ENCODE measurements at places on chromosomes 11 and 22.

DNA sequence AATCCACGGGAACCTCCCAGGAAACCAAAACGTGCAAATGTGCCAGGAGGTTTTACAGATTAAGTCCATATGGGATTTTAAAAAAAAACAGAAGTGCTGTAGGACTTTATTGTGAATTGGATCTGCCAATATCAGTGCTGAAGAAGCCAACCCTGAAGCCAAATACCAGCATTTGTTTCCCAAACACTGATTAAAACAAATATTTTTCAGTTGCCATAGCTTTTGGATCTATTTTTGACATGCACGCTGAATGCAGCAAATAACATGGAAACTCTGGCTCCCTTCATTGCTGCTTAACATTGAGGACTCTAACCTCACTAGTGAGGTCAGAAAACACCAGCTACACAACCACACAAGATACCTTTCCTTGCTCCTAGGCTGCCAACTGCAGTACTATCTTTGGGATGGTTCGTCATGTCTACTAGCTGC lies 28.4 kb upstream of the SIK2 start:
- no peaks in the 10 kb centered on the region for H3K27me3 ChIP-seq
- no peaks in the 10 kb centered on the region for H3K36me3 ChIP-seq
- no peaks in the 10 kb centered on the region for H3K4me1 ChIP-seq
- no peak for DNase-seq

DNA sequence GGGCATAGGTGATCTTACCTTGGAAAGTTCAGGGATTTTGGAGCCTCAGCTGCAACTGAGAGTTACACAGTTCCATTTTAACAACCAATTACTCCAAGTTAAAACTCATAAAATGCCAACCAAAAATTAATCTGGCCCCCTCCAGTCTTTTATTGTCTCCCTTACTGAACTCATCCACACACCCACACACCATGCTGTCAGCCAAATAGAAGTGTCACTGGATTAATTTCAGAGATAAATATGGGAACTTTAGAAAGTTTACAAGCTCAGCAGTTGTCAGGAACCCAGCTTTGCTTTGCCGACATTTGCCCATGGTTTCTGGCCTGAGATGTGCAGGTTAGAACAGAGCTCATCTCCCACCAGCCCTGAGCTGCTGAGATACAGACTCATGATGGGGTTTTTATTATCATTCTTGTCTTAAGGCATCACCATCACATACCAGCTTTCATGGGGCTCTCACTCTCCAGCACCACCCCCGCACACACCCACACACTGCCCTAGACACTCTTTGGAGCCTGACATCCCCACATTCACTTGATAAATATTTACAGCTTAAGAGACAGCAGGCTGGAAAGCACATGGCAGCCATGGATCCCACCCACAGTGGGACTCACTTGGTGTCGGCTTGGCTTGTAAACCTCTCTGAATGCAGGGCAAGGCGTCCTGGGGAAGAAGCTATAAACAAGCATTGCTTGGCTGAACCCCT lies 23.7 kb upstream of the CTR9 start:
- H3K27me3 ChIP-seq: no peaks in the 10 kb centered on the region
- H3K27ac ChIP-seq: no peak overlapping the region
- DNase-seq: no peak
- peaks cover 4% of the 10 kb centered on the region for H3K4me1 ChIP-seq

GRCh38 chr11:1077033-1077416 lies 2.4 kb downstream of the MUC2 start:
- no peaks in the 10 kb centered on the region for H3K27me3 ChIP-seq
- peaks cover 16% of the 10 kb centered on the region for H3K4me1 ChIP-seq
- H3K4me3 ChIP-seq: no peak overlapping the region
- no peaks in the 10 kb centered on the region for H3K36me3 ChIP-seq
- no peak overlapping the region for H3K27ac ChIP-seq
- DNase-seq: no peak

DNA sequence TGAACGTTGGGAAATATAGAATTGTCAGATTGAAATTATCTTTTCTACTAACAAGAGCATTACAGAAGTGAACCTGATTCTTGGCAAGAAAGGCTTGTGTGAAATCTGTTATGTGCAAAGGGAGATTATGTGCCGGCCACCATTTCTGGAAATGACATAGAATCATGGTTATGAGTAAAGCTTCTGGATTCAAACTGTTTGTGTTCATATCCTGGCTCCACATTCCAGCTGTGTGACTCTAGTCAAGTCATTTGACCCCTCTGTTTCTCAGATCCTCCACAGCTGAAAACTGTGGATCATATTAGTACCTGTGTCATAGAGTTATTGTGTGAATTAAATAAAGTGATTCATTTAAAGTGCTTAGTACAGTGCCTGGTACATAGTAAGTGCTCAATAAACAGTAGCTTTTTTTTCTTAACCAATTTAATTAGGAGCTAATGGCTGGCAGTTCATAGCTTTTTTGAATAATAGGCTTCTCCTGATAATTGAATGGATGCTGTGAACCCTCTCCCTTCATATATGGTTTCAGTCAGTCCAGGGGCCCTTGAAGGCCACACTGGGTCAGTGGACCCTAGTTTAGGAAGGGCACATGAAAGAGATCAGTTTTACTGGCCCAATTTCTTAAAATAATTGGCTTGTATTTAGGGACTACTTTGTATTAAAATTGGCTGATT lies 34.6 kb downstream of the EHF start:
- H3K36me3 ChIP-seq: peaks cover 11% of the 10 kb centered on the region
- no peaks in the 10 kb centered on the region for H3K27me3 ChIP-seq
- H3K27ac ChIP-seq: peak overlapping the region; percentile 88
- no peak for DNase-seq
- H3K4me1 ChIP-seq: peaks cover 41% of the 10 kb centered on the region

GRCh38 chr11:112216561-112217105 lies 9.6 kb upstream of the PTS start:
- no peaks in the 10 kb centered on the region for H3K27me3 ChIP-seq
- H3K27ac ChIP-seq: no peak overlapping the region
- H3K4me1 ChIP-seq: peaks cover 24% of the 10 kb centered on the region
- no peaks in the 10 kb centered on the region for H3K36me3 ChIP-seq
- H3K4me3 ChIP-seq: no peak overlapping the region
- DNase-seq: no peak

DNA sequence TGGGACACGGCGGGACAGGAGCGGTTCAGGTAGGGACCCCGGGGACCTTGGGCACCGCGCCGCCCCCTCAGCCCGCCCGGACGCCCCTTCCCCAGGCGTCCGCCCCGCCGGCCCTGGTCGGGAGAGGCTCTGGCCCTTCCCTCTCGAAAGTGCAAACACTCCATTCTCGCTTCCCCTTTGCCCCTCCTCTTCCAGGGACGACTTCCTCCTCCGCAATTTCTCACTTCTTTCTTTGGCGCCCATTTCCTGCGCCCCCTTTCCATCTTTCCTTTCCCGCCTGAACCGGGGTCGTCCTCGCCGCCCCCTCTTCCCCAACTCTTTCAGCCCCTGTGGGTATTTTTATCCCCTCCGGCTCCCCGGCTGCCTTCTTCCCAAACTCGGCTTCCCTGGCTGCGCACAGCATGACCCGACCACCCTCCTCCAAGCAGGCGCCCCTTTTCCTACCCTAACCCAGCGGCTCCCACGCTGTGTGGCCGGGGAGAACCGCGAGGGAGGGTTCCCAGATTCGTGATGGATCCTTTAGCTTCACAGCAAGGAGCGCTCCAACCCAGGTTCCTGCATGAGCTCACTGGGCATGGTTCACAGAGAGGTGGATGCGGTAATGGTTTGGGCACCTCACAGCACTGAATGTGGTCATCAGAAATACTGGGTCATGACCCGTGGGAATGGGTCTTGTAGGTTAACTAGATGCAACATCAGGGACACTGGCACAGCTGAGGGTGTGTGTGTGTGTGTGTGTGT lies 689 bp downstream of the RAB39A start:
- DNase-seq: no peak
- no peaks in the 10 kb centered on the region for H3K36me3 ChIP-seq
- H3K27me3 ChIP-seq: peaks cover 22% of the 10 kb centered on the region
- H3K27ac ChIP-seq: no peak overlapping the region

DNA sequence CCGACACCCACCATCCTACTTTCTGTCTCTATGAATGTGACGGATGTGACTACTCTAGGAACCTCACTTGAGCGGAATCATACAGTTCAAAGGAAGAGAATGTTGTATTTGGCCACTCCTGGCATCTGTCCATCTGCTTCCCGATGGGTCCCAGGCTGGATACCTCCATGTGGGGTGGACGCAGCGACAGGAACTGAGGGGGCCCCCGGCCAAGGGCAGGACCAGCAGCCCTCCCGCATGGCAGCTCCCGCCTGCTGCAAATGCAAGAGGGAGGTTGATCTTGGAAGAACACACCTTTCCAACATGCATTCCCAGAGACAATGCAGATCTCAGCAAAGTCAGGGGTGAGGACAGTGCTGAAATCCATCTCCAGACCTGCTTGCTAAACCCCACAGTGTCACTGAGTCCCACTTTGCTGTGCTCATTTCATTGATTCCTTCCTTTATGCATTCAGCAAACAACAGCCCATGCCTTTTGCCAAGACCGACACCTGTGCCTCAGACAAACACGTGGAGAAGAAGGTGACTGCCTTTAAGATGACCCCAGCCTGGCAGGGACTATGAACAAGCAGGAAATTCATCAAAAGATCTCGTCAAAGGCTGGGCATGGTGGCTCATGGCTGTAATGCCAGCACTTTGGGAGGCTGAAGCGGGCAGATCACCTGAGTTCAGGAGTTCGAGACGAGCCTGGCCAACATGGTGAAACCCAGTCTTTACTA lies 246.2 kb downstream of the CTTN start:
- no peak overlapping the region for H3K4me3 ChIP-seq
- no peaks in the 10 kb centered on the region for H3K27me3 ChIP-seq
- H3K4me1 ChIP-seq: no peaks in the 10 kb centered on the region
- H3K36me3 ChIP-seq: no peaks in the 10 kb centered on the region

GRCh38 chr11:71418643-71419042 lies 29.6 kb downstream of the DHCR7 start:
- no peaks in the 10 kb centered on the region for H3K36me3 ChIP-seq
- no peak overlapping the region for H3K27ac ChIP-seq
- no peaks in the 10 kb centered on the region for H3K4me1 ChIP-seq
- no peak for DNase-seq

GRCh38 chr11:10885703-10886363 lies 28.0 kb upstream of the ZBED5 start:
- no peaks in the 10 kb centered on the region for H3K27me3 ChIP-seq
- H3K27ac ChIP-seq: no peak overlapping the region
- no peak overlapping the region for H3K4me3 ChIP-seq
- no peak for DNase-seq

- no peaks in the 10 kb centered on the region for H3K36me3 ChIP-seq
- H3K4me3 ChIP-seq: peak overlapping the region; percentile 40
- peaks cover 38% of the 10 kb centered on the region for H3K27me3 ChIP-seq
- peak overlapping the region; percentile 3 for H3K27ac ChIP-seq
These were observed 18.7 kb upstream of the BDNF start for GRCh38 chr11:27718863-27719545.

DNA sequence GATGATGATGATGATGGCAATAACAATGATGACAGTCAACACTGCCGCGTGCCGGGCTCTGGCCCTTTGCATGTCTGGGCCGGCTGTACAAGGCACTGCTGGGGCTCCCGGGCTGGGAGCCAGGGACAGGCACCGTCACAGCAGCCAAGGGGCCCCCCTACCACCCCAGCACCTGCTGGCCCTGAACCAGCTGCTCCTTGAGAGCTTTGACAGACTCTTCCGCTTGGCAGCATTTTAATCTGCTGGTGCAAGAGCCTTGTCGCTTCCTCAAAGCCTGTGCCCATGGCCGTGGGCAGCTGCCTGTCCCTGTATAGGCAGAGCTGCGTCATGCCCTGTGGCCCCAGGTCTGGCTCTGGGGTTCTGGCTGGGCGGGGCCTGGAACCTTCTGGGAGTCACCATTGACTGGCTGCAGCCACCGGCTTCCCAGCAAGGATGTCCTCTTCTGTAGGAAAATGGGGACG lies 12.9 kb upstream of the MUC6 start:
- no peak overlapping the region for H3K4me3 ChIP-seq
- H3K4me1 ChIP-seq: peaks cover 3% of the 10 kb centered on the region
- H3K27me3 ChIP-seq: no peaks in the 10 kb centered on the region
- no peak for DNase-seq
- no peak overlapping the region for H3K27ac ChIP-seq

- DNase-seq: no peak
- H3K27me3 ChIP-seq: no peaks in the 10 kb centered on the region
These were observed 3.0 kb upstream of the SWAP70 start for GRCh38 chr11:9660886-9661285.

GRCh38 chr22:41435560-41435959 lies 11.0 kb downstream of the TOB2 start:
- no peak for DNase-seq
- peaks cover 52% of the 10 kb centered on the region for H3K36me3 ChIP-seq
- H3K27ac ChIP-seq: no peak overlapping the region
- no peaks in the 10 kb centered on the region for H3K4me1 ChIP-seq
- no peak overlapping the region for H3K4me3 ChIP-seq
- no peaks in the 10 kb centered on the region for H3K27me3 ChIP-seq

GRCh38 chr11:117668321-117668751 lies 128.7 kb downstream of the DSCAML1 start:
- no peak overlapping the region for H3K27ac ChIP-seq
- H3K4me1 ChIP-seq: no peaks in the 10 kb centered on the region
- peaks cover 10% of the 10 kb centered on the region for H3K27me3 ChIP-seq
- H3K36me3 ChIP-seq: no peaks in the 10 kb centered on the region

DNA sequence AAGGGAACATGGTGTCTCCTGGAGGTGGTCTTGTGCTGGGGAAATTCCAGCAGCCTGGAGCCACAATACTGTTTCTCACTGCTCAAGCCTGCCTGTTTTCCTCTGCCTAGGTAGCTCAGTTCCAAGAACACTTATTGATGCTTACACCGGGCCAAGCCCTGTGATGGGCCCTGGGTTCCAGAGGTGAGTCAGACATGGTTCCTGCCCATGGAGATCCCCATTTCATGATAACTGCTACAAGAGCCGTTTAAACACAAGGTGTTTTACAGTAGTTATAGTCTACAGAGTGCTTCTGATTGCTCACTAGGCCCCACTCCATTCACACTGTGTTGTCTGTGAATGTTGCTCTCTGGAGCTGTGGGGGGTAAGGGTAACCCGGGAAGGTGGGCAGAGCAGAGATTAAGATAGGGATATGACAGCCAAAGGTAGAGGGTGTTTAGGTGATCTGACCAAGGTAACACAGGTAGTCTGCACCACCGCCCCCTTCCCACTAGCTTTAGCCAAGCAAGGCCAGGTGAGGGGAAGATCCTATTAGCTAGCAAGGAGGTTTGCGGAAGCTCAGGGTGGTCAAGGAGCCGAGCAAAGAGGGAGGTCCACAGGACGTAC lies 696 bp upstream of the MICAL2 start:
- H3K4me3 ChIP-seq: peak overlapping the region; percentile 78
- H3K27me3 ChIP-seq: no peaks in the 10 kb centered on the region
- H3K27ac ChIP-seq: peak overlapping the region; percentile 90
- peaks cover 34% of the 10 kb centered on the region for H3K36me3 ChIP-seq
- DNase-seq: no peak

GRCh38 chr11:65844231-65844872 lies 10.6 kb downstream of the SNX32 start:
- no peak overlapping the region for H3K4me3 ChIP-seq
- no peaks in the 10 kb centered on the region for H3K36me3 ChIP-seq
- no peak overlapping the region for H3K27ac ChIP-seq
- no peaks in the 10 kb centered on the region for H3K27me3 ChIP-seq

- peak overlapping the region; percentile 78 for H3K27ac ChIP-seq
- no peak for DNase-seq
- H3K36me3 ChIP-seq: no peaks in the 10 kb centered on the region
- H3K27me3 ChIP-seq: no peaks in the 10 kb centered on the region
These were observed 95.0 kb downstream of the SWAP70 start for GRCh38 chr11:9758637-9759518.

- H3K27ac ChIP-seq: no peak overlapping the region
- DNase-seq: no peak
- no peak overlapping the region for H3K4me3 ChIP-seq
- no peaks in the 10 kb centered on the region for H3K4me1 ChIP-seq
These were observed 361.1 kb downstream of the ETS1 start for GRCh38 chr11:128226106-128226716.

Measured in RWPE2 (cell line).